ENCODE measurements at places on chromosomes 12 and 14.

- no peak for DNase-seq
These were observed 5.6 kb upstream of the ST8SIA1 start for GRCh38 chr12:22340143-22340542.

DNA sequence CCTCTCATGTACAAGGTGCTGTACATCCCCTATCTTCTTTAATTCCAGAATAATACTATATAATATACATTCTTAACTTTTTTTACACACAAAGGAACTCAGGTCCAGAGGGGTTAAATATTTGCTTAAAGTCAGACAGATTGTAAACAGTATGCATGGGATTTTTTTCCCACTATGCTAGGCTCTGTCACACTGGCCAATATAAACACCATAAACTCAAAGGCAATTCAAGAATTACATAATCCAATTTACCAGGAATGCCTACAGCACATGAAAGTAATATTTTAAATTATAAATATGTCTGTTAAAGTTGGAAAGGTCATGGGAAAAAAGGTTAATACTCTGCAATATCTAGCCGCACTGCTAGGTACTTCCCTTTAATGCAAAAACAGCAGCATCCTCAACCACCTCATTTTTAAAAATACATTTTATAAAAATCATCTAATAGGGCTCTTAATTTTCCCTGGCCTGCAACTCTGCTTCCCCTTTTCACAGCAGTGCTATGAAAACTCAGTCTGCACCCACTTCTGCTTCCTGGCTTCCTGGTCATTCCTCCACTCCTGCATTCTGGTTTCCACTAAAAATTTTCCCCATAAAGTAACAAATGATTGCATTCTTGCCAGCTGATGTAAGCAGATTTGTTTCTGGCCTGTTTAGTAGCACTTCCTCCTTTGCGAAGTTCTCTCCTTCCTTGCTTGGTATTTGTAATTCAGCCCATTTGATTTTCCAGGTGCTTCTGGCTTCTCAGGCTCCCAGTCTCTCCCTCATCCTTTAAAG lies 128.1 kb downstream of the ITPR2 start:
- no peak for DNase-seq

- no peak for DNase-seq
These were observed 409.0 kb upstream of the PDE3A start for GRCh38 chr12:19959353-19959752.

GRCh38 chr14:94462219-94462551 lies 9.6 kb upstream of the SERPINA11 start:
- no peak for DNase-seq

DNA sequence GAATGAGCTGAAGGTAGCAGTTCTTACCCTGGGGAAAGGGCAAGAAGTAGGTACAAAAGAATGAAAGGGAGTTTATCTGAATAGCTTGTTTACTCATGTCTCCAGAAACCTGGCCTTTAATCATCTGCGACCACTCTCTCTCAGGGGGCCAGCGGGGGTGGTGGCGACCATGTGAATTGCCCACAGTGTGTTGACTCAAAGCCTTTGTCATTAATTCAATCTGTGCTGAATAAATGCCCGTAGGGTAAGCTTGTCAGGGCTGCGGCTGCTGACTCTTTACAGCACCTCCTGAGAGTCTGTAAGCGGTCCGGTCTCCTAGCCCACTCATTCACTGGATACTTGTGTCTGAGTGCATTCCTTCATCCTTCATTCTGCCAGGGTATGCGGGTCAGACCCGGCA lies 874.4 kb downstream of the SLC6A15 start:
- DNase-seq, result no peak

DNA sequence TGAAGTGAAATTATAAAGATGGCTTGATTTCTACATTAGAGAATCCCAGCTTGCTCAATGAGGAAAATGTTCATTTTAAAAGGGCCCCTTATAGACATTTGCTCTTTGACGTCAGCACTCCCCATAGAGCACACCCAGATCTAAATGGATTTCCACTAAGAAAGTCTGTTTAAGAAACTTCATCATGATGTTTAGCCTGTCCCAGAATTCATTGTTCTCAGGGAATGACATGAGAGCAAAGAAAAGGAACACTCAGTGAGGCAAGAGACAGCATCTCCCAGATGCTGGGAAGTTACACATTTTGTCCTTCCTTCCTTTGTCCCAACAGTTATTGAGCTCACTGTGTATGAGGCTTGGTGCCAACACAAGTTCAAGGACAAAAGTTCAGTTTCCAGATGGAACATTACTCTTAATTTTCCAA lies 4.9 kb downstream of the PHLDA1 start:
- DNase-seq, result no peak

DNA sequence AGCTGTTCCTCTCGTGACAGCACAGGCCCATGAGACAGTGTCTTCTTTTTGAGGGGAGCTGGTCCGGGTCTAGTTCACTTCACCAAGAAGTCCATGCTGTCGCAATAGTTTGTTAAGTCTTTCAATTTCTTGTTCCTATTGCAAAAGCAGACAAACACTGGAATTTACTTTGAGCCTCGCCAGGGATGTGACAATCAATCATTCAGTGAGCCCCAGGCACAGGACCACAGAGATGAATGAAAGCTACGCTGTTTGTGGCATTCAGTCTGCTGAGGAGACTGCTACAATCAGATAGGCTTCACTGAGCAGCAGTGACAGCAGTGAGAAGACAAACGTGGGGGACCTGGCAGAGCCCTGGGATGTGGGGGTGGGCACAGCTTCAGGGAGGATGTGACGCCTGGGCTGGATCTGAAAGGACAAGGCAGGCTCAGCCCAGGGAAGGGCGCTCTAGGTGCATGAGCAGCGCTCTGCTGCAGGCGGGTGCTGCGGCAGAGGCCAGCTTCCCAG lies 35.5 kb downstream of the TCTN1 start:
- no peak for DNase-seq

- DNase-seq, result no peak
These were observed 110.6 kb downstream of the TTC8 start for GRCh38 chr14:88935083-88935482.

- DNase-seq, result no peak
These were observed 11.3 kb downstream of the VASH1 start for GRCh38 chr14:76772300-76773187.

GRCh38 chr12:69150796-69151127 lies 88.6 kb upstream of the CPSF6 start:
- no peak for DNase-seq

DNA sequence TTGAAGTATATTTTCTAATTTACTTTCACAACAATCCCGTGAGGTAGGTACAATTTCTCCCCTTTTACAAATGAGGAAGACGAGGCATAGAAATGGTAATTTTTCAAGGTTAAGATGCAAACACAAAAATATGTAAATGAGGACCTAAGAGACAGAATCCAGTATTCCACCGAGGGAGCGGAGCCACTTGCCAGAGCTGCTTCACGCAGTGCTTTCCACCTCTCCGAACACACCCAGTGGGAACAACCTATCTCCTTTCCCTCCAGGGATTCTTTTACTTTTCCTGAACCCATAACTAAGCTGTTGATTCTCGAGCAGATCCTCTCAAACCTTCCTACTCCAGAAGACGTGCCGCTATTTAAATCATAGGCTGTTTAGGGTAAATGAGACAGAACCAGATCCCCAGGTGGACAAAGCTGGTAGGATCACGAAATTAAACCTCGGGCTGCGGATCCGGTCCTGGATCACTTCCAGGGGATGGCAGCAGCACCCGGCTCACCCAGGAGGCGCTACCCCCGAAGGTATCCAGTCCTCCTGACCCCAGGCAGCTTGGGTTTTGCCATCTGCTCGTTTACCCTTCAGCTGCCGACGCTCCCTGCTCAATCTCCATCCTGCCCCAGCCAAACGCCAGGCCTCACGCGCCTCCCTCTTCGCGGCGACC lies 1.5 kb downstream of the DDHD1 start:
- DNase-seq, result peak; percentile 81

GRCh38 chr12:17030338-17030737 lies 424.4 kb upstream of the LMO3 start:
- no peak for DNase-seq

GRCh38 chr12:41699658-41700057 lies 445.0 kb downstream of the GXYLT1 start:
- DNase-seq, result no peak

DNA sequence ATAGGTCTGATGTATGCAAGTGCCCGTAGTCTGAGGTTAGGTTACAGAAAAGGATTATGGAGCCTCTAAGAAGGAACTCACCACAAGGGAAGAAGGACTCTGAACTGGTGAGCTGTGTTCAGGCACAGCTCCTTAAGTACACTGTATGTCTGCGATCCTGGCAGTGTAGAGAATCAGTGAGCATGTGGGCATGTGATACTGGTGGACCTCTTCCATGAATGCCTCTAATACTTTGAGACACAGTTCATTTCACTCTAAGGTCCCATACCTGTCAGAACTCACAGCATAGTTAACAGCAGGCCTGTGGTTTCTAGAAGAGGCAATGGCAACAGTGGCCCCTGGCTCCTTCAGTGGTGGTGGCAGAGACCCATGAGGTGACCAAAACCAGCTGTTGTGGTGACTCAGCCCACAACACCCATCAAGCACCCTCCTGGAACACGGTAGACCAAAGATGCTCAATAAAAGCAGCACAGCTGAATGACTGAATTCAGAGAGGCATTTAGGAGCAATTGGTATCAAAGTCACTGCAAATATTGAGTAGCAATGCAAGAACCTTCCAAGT lies 6.9 kb upstream of the OR6J1 start:
- no peak for DNase-seq

- DNase-seq, result no peak
These were observed 60.1 kb downstream of the LRIG3 start for GRCh38 chr12:58860056-58860787.

DNA sequence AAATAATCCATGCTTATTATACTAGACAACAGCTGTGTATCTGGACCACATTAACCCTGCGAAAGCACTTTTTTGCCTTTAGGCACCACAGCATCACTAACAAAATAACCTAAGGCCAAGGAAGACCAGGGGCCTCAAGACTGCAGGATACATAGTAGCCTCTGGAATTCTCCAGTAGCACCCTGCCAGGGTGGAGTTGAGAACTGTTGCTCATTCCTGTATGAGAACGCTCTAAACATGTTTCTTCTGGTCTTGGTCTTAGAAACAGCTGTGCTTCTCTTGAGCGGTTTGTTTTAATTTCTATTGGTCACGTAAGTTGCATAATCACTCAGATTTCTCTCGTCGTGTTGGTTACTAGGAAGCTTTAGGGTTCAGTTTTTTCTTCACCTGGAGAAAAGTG lies 7.9 kb downstream of the B4GALNT3 start:
- DNase-seq, result no peak

- DNase-seq, result peak; percentile 13
These were observed 960.3 kb downstream of the VRK1 start for GRCh38 chr14:97757491-97757890.

GRCh38 chr12:47779943-47780504 lies 7.0 kb downstream of the SLC48A1 start:
- DNase-seq, result no peak

DNA sequence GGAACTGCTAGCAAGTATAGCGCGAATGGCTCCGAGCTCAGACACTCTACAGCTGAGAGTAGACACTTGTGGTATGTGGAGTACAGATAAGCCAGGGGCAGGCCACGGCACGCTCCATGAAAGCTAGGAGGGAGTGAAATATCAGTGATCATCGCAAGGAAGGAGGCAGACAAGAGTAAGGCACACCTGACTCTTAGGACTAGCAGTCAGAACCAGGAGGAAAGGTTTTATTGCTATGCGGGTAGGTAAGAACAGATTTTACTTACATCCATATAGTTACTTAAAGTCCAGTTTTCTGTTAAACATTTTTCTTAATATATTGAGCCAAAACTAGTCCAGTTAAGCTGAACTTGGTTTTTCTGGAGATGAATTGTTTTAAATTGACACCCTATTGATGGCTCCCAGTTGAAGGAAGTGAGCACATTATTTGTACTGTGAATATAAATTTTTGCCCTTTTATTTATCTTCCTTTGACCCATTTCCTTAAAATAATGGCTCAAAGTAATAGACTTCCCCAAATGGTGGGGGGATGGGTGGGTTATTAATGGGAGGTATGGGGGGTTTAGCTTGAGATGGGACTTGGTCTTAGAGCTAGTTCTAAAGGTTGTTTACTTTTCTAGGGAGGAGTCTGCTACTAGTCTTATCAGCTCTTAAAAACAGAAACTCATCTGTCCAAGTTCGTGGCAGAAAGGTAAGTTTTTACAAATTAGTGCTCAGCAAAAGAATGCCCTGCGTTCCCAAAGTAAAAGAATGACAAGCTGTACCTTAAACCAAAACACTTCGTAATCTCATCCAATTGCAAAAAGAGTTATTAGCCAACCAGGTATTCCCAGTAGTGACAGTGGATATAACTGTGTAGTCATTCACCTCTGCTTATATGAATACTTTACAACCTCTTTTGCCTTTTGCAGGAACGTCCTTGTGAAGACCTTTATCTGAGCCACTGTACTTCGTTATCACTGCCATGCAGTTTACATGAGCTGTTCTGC lies 5.8 kb downstream of the HNRNPA1 start:
- no peak for DNase-seq

GRCh38 chr12:50562520-50563433 lies 58.0 kb downstream of the DIP2B start:
- DNase-seq, result no peak

DNA sequence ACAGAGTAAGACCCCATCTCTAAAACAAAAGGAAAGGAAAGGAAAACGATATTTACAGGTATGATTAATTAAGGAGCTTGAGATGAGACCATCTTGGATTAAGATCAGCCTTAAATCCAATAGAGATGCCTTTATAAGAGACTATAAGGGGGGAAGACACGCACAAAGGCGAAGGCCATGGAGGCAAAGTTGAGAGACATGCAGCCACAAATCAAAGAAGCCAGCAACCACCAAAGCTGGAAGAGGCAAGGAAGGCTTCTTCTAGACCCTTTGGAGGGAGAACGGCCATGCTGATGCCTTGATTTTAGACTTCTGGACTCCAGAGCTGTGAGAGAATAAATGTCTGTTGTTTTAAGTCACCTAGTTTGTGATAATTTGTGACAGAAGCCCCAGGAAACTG lies 39.6 kb upstream of the MED13L start:
- DNase-seq, result no peak

DNA sequence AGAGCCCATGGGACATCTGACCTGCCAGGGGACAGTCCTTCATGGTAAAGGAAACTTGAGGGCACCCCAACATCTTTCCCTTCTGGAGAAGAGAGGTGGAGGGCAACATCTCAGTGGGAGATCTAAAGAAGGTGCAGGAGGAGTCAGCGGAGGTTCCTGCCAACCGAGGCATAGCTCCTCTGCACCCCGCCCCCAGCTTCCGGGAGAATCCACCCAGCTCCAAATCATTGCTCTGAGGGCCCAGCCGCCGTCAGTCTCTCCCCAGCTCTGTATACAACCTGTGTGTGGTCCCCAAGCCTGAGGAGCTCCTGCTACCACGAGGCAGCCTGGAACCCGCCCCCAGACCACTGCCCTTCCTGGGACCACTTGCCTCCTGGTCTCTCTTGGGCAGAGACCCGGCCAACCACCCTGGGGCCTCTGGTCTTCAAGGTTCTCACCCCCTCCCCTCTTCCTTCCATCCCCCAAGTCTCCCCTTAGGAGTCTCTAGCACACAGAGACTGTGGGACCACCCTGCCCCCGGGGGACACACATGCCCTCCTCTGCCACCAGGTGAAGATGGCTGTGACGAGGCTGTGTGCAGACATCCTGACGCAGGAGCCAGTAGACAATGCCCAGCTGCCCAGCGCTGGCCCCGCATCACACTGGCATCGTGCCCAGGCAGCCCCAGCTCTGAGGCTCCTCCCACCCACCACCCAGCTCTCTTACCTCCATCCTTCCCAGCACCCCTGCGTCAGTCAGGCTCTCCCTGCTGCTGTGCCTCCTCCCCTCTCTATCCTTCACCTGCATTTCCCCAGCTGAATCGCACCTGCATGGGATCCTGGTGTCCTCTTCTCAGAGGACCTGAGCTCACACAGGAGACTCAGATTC lies 13.0 kb upstream of the NUDT14 start:
- peak; percentile 98 for DNase-seq
